ENCODE measurements at places on chromosomes 3 and 15.
A peak's percentile ranks its signal among the peaks of the same experiment; 100 is the strongest.

- no peak for DNase-seq
These were observed 16.6 kb upstream of the RAP2B start for GRCh38 chr3:153145454-153145853.

DNA sequence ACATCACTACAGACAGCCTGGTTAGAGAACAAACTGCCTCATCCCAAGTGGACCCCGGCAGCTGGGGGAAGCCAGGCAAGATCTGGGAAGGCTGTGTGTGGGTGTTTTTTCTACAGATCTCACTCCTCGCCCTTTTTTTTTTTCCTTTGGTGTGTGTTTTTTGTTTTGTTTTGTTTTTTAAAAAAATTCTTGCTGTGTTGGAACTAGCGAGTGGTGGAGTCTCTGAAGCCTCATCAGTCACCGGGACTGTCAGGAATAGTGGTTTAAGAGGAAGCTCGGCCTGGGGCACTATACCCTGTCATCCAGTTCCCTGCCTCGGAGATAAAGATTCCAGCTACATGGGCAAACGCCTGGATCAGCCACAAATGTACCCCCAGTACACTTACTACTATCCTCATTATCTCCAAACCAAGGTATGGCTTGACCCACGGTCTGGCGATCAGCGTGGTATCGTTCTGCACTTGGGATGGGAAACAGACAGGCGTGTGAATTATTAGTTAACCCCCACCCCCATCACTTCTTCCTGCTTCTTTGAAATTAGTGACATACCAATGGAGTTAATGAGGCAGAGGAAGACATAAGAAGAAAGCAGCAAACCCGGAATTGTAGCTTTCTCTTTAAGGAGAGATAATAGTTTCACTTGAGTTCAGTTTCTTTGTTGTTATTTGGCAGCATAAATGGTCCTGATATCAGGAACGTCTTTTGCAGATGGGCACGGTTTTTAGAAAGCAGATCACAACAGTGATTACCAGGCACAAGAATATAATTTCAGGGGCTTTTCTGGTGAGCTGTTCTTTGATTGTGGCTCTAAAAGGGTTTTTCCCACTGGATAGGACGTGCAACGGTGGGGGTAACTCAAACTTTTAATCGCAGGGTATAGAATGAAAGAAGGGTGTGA lies 722 bp downstream of the RBMS3 start:
- no peak for DNase-seq

- DNase-seq = peak; percentile 52
These were observed 119.0 kb upstream of the RASGRP1 start for GRCh38 chr15:38683382-38684242.

DNA sequence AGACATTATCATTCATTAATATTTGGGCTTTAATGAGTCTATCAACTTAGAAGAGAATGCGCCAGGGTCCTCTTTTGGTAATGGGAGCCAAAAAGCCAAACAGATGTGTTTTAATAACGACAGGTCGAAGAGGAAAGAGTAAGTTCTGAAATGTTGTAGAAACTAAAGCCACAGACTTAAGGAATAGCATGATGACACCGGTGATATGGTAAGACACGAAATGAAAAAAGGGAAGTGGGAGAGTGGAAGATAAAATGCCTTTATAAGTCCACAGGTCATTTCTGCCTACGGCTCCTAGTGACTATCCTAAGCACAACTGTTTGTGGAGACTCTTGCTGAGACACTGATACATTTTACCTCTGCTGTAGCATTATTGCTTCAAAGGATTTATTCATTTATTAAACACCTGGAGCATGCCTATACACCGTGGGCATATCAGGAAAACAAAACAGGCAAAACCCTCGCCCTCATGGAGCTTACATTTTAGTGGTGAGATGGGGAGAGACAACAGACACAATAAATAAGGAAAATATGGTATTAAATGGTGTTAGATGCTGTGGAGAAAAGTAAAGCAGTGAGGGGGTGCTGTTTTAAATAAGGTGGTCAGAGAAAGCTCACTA lies 11.7 kb upstream of the CD47 start:
- DNase-seq = no peak

DNA sequence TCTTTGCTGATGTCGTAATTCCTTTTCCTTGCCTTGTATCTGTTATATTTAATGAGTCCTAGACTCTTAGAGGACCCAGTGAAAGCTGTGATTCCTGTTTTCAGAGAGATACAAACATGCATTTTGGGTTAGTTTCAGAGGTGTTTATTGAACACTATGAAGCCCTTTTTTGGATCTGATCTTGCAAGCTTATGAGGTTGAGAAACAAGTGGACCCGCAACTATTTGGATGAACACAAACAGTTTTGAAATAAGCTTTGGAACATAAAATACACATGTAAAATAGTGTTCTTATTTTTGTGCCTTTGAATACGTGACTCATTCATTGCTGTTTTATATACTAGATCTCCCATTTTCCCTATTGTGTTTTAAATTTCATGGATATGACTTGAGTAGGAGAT lies 33.5 kb downstream of the SNRK start:
- DNase-seq = no peak

DNA sequence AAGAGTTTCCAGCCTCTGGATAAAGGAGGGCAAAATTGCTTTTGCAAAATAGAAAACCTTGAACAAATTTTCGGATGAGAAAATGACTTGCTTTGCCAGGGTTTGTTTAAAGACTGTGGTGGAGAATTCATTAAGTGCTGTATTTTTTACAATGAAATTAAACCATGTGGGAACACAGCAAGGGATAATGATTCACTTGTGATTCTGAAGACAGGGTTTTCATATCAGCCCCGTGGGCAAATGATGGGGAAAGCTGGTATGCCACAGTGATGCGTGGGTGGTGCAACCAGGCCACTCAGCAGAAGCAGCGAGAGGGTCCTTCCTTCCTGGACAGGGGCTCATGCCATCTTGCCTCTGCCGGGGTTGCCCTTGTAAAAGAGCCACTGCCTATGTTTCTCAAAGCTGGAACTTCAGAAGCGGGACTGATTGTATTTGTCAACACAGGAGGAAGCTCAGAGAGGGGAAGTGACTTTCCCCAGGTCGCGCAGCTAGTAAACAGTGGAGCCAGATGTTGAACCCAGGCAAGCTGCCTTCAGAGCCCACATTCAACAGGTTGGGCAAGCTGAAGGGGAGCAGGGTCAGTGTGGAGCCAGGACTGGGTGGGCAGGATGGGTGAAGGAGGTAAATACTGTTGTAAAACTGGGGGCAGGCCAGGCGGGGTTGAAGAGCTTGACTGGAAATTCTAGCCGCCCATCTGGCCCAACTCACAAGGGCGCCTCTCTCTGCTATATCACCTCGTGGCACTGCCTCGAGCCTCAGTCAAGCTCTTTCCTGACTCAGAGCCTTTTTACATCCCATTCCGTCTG lies 79.1 kb downstream of the TOP2B start:
- no peak for DNase-seq

- no peak for DNase-seq
These were observed 437.8 kb upstream of the BCHE start for GRCh38 chr3:166275024-166275390.
